Activated naive CD8-positive, alpha-beta T cell treated with anti-CD3 and anti-CD28 coated beads, Interleukin-2, amount 10 ng/mL, durations not matched to agents 7 days and 5 days (primary cell): ENCODE measurements at places on chromosomes 16 and 17. TPM values are rescaled to one million over a fixed set of nuclear protein-coding genes. Genes with fewer than 3 reads are reported as not detected.

The PDIA2 gene
- total RNA-seq = 0.31 TPM

The ABCC6 gene
- not detected for total RNA-seq

The DUXB gene
- total RNA-seq = not detected

The FNDC8 gene
- not detected for total RNA-seq
